Activated CD4-positive, alpha-beta T cell treated with anti-CD3 and anti-CD28 coated beads, Interleukin-2, amount 50 U/mL, for 48 hours (primary cell): ENCODE measurements at places on chromosomes 2 and 18.

- DNase-seq, result no peak
Measured at GRCh38 chr18:49884959-49885358, 71.6 kb upstream of the ACAA2 start.

GRCh38 chr2:136693966-136694365 lies 71.4 kb upstream of the THSD7B start:
- no peak for DNase-seq

DNA sequence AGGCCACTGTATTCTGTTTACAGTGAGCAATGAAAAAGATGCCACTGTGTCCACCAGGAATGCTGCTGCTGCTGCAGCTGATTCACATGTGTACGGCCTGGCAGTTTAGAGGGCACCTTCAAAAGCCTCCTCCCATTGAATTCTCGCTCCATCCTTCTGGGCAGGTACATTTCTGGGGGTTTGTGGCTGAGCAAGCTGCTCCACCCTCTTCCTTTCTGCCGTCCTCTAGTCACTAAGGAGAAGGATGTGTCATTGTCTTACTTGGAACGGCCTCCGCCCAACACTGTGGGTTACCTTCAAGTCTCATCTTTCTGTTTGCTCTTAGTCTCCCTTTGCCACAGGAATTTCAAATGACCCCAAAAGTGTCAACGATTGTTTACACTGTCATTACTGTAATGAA lies 182.0 kb downstream of the ZBTB7C start:
- DNase-seq, result no peak

DNA sequence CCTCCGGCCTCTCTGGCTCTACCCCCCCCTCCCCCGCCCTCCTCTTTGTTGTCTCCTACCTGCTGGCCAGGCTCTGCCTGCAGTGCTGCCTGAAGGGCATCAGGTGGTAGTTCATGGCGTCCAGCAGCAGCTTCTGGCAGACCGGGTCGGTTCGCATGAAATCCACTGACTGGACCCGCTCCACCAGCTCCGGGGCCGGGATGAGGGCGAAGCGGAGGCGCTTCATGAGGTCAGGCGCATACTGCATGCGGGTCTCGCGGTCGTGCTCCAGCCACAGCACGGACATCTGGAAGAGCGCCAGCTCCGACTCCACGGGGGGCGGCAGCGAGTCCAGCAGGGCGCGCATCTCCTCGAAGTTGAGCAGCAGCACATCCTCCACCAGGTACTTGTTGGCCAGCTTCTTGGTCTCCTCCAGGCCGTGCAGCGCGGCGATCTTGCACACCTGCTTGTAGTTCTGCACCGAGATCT lies 3.2 kb downstream of the KLHL14 start:
- DNase-seq, result no peak

GRCh38 chr2:177723235-177723634 lies 330.7 kb downstream of the AGPS start:
- no peak for DNase-seq

DNA sequence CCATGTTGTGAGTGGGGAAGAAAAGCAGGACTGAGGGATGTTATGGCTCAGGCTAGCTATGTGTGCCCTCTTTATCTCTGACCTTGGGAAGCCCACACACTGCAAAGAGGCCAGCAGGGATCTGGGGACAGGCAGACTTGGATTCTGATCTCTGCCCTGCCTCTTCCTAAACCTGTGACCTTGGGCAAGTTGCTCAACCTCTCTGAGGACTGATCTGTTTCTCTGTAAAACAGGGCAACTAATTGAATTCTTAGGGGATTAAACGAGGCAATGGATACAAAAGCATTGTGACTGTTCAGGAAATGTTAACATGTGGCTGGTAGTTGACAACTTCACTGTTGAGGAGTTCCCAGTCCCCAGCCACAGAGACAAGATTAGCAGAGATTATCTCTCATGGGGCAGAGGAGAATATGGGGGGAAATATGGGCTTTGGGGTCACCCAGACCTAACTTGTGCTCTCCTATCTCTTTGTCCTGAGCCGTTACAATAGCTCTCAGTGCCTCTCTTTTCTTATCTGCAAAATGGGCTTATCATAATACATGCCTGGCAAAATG lies 184.7 kb upstream of the GLI2 start:
- no peak for DNase-seq
